Forelimb muscle (tissue), 1 donor: ENCODE measurements at places on chromosomes 3 and 15.

DNA sequence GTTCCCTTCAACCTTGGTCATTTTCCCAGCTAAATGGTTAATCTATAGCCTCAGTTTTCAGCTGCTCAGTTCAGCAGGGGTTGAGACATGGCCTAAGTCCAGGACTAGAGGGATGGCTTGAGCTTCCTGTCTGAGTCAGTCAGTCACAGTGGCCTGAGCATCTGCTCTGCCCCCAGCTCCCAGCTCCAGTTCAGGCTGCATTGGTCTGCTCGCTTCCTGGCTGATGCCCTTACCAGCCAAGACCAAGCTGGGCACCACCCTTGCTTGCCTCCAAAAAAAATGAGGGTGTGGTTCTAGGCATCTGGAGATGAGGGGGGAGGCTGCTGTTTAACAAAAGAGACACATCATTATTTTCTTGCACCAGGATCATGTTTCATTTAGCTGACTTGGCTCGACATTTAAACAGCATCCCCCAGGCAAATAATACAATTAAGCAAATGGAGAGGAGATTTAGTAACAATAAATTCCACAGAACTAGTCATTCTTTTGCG is 70.7 kb downstream of the WNT5A start:
- peak; percentile 17 for DNase-seq

DNA sequence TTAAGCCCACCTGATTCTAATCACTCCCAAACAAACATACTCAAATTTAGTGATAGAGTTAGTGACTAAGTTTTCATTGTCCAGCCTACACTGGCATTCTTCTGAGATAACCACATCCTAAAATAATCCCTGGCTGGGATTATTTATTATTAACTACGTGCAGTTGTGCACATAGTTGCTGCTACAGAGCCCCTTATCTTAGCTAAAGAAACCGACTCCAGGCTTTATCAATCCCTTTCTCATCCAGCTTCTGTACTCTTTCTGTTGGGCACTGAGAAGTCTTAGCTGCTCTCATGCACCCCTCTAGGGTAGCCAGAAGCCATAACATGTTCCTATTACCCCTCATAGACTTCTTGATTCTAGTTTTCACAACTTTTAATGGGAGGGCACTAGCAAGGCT is 208.7 kb downstream of the MBNL1 start:
- no peak for DNase-seq

DNA sequence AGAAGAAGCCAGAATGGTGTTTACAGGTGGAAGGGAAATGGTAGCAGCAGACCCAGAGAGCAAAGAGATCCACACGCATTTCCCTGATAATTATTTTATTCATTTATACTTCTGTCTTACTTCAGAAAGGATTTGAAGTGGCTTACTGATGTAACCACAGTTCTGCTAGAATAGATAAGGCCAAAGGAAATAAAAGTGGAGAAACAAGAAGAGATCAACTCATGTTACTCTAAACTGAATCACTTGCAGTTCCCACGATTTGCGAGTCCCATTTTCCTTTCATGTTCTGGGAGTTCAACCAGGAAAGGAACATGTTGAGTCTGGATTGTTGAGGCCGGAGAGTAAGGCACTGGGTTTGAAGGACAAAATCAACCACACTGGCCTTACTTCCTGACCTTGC is 151.8 kb downstream of the MYRIP start:
- DNase-seq = no peak

- no peak for DNase-seq
These were observed 14.8 kb downstream of the CRYGS start for GRCh38 chr3:186529201-186529999.

- no peak for DNase-seq
These were observed 41.9 kb downstream of the FAM43A start for GRCh38 chr3:194727435-194728128.

GRCh38 chr3:102510663-102511062 is 75.8 kb downstream of the ZPLD1 start:
- DNase-seq = no peak
